ENCODE measurements at places on chromosomes 5 and 9.

DNA sequence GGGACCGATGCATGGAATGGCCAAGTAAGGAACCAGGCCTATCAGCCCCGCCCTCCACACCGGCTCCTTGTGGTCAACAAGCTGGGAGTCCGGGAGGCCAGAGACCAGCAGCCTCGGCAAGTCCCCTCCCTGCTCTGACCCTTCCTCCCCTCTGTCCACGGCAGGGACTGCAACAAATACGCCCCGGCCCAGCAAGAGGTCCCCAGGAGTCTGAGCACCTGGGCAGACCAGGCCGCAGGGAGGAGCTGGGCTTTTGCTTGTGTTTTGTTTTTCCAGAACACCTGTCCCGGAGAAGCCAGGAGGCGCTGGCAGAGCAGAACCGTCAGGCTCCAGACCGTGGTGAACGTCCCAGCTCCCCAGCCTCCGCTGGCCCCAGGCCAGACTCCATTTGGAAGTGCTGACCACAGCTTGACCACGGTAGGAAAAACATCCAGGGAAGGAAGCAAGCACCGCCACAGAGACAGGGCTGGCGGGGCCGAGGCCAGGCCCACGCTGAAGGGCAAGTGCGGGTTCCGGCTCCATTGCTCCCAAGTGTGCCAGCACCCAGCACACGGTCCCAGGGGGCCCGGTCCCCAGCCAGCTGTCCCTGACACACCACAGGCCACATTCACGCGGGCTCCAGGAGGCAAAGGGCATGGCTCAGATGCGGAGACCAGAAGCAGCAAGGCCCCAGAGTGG lies 56.7 kb downstream of the VAV2 start:
- DNase-seq: no peak

GRCh38 chr5:175674731-175675346 lies 17.0 kb downstream of the HRH2 start:
- no peak for DNase-seq

DNA sequence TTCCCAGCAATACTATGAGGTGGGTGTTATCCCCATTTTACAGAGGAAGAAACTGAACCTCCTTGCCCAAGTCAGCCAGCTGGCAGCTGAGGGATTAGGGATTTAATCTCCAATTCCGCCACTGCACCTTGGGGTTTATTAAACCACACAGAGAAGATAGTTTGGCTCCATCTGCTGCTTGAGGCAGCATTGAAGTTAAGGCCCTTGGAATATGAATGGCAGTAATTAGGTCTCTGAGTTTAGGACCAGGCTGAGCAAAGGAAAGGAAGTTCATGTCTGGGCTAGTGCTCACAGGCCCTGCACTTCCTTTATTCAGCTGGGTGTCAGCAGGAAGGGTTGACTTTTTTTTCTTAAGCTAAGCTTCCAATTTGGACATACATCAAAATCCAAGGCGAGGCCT lies 86.9 kb upstream of the GDNF start:
- no peak for DNase-seq

DNA sequence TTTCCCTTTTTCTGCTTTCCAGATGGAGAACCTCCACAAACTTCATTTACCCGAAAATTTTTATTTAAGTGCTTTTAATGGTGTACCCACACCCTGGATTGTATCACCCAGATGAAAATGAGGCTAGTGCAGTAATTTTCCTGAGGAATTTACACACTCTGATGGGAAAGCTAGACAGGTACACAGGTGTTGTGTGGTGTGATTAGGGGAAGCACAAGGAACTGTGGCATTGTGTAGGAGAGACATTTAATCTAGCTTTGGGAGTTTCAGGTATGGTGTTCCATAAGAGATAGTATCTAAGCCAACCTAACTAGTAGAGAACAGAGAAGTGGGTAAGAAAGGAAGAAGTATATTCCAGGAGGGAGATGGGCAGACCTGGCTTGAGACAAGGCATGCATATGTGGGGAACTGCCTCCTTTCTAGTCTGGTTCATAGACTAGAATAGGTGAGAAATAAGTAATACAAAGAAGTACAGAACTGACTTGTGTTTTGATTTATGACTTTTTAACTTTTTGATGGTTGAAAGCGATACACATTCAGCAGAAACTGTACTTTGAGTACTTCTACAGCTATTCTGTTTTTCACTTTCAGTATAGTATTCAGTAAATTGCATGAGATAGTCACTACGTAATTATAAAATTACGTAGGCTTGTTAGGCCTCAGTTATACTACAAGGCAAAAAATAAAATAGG lies 22.9 kb upstream of the ROPN1L start:
- no peak for DNase-seq

- DNase-seq: no peak
These were observed 168.8 kb downstream of the GABBR2 start for GRCh38 chr9:98539954-98540353.

DNA sequence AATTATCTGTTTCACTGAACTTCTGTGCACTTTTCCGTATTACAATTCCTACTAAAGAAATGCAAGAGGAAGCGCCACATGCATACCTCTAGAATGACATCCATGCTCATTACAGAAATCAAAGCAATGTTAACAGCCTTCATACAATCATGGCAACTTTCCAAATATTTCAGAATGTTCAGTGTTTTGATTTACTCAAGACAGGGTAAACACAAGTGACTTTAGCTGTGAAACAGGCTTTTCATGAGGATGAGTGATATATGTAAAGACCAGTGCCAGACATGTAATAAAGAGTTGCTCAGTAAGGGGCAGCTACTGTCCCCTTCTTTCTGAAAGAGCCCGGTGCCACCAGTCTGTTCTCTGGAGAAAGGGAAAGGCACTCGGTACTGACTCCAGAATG lies 4.7 kb downstream of the BOD1 start:
- DNase-seq: no peak

DNA sequence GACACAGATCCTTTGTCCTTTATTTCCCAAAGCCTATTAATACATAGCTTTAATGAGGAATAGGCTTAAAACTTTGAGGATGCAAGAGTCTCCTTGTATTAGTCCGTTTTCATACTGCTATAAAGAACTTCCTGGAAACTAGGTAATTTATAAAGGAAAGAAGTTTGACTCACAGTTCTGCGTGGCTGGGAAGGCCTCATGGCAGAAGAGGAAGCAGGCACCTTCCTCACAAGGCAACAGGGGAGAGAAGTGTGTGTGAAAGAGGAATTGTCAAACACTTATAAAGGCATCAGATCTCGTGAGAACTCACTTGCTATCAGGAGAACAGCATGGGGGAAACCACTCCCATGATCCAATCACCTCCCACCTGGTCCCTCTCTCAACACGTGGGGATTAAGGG lies 5.4 kb upstream of the CLK4 start:
- no peak for DNase-seq

GRCh38 chr9:6598249-6598725 lies 47.2 kb downstream of the GLDC start:
- DNase-seq: no peak

DNA sequence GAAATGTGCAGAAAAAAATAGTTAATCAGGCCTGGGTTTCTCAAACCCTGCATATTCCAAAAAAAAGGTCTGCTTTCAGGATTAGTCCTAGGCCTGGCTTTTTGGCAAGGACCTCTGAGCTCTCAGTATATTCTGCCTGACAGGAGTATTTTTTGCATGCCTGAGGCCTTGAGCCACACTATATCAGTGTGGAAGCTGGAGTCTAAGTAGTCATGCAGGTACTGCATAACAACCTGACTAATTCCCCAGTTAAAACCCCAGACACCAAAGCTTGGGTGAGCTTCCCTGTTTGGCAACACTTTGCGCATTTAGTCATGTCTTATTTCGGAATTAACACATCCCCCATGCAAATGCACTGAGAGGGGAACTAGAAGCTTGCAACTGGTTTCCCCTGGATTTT lies 359.5 kb downstream of the CETN3 start:
- DNase-seq: no peak

GRCh38 chr5:132608107-132608506 lies 49.9 kb upstream of the IL13 start:
- no peak for DNase-seq

DNA sequence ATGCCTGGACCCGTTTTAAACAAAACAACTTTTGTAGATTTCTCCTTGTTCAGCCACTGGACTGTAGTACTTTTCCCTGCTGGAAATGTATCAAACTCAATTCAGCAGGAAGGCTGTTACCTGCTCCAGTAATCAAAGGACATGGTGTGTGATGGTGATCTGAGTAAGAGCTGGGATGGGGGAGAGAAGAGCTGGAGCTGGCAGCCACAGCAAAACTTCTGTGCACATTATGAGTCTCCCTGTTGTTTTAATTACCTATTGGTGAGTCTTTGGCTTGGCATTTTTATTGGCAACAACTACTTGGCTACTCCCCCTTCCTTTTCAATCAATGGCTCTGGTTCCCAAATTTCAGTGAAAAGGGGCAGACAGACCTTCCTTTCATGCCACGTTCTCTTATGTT lies 9.7 kb downstream of the NREP start:
- no peak for DNase-seq
